ENCODE measurements at places on chromosomes 3 and 15.

GRCh38 chr3:99686955-99687612 lies 48.7 kb downstream of the COL8A1 start:
- DNase-seq: no peak

- peak; percentile 26 for DNase-seq
Observed at GRCh38 chr15:40891810-40892446, 2.3 kb upstream of the VPS18 start.

DNA sequence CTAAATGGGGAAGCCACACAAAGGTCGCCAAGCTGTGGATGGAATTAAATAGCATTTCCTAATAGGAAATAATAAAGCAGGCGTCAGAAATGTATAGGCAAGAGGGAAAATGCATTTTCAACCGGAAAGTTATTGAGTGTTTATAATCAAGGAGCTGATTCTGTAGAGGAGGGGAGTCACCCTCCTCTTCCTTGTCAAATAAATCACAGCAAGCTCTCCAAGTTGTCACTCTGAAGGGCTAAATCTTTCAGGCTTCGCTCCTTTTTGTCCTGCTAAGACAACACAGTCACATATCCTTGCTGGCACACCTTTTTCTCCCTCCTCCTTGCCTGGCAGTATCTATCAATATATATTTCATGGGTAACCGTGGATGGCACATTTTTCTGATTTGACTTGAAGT lies 338.4 kb downstream of the SATB1 start:
- DNase-seq: no peak

GRCh38 chr15:81196576-81197254 lies at the start of gene IL16:
TSS of gene IL16 (plus strand) at chr15:81196879. CDS start at chr15:81225400, 28,521 bp downstream.
- DNase-seq: no peak

DNA sequence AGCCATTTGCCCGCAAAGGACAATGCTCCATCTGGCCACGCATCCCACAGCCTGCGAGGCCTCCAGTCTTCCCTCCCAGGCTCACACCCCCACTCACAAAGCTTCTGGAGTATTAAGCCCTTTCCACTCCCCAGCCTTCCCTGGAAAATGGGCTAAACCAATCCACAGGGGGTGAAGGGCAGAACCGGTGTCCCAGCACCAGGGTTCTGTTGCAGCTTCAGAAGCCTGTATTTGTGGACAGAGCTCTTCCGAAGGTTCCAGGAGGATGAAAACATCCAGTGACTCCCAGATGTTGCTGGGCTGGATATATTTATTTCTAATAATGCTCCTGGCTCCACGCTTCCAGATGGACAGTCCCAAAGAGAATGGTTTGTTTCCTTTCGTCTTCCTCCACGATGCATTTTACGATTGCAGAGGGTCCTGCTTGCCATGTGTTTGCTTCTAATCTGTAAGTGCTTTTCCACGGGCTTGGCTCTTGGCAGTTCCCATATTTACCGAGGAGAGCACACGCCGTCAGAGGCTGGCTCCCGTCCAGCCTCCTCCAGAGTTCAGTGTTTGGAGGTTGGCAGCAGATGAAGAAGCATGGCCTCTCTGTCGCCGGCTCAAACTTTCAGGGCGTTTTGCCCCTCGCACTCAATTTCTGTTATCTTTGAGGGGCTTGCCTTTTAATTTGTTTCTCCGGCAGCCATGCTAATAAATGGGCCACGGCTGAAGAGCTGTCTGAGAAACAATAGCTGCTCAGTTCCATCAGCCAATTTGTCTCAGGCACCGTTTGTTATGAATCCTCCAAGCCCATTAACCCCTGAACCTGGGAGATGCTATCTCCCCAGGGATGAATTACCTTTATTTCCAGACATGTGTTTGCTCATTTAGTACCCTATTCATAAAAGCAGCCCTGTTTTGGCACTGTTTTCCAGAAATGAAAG lies 367.9 kb upstream of the PROK2 start:
- peak; percentile 74 for DNase-seq

GRCh38 chr3:190517687-190518086 lies 3.8 kb downstream of the IL1RAP start:
- no peak for DNase-seq

- no peak for DNase-seq
Observed at GRCh38 chr3:38383156-38383875, 36.7 kb downstream of the XYLB start.

DNA sequence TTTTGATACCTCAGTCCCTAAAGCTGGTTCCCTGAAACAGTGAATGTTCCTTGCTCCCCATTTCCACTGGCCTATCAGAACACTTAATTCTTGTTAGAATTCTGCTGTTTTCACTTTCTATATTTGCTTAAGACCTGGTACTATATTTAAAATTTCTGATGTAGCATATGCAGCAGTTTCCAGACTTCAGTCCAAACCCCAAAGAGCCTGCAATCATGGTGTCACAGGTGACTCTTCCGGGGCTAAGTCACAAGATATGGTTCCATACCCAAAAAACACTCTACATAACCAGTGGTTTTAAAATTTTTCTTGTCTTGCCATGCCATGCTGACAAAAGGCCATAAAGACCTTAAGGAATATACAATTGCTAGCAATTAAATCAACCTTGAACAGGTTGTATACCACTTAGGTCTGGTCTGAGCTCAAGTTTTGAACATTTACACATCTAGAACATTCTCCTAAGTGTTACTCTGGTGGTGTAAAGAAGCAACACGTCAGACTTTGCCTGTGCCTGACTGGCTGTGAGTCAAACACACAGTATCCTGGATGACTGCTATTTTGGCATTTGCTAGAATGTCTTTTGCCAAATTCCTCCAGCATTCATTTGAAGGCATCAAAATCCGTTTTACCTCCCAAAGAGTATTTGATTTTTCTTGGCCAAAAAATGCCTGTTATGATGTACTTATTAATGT lies 160.0 kb downstream of the FRMD5 start:
- no peak for DNase-seq

GRCh38 chr15:61501815-61502389 lies 272.8 kb upstream of the RORA start:
- no peak for DNase-seq

DNA sequence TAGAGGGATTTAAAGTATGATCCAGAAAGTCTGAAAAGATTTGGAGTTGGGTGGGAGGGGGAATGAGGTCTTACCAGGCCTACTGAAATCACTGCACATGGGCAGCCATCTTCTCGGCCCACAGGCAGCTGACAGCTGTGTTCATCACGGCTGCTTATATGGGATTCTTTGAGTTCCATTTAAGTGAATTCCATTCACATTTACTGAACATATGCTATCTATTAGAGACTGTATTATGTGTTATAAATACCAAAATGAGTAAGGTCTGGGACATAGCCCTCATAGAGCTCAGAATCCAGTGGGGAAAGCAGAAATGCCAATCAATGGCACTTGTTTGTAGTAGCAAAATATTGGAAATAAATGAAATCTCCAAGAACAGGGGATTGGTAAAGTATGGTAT lies 91.1 kb downstream of the TRIM42 start:
- DNase-seq: no peak

DNA sequence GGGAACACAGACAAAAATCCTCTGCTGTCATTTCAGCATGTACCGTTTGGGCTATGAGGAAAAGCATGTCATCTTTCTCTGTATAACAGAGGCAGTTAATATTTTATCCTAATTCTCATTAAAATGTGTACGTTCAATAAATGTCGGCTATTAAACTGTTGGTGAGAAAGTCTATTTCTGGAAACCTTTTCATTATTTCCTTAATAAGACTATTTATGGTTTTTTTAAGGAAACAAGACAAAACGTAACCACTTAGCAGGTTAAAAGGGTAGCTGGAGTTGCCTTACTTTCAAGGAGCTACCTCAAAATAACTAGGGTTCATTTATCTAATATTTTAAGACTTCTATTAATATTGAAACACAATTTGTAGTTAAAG lies 1.8 kb upstream of the STT3B start:
- no peak for DNase-seq

DNA sequence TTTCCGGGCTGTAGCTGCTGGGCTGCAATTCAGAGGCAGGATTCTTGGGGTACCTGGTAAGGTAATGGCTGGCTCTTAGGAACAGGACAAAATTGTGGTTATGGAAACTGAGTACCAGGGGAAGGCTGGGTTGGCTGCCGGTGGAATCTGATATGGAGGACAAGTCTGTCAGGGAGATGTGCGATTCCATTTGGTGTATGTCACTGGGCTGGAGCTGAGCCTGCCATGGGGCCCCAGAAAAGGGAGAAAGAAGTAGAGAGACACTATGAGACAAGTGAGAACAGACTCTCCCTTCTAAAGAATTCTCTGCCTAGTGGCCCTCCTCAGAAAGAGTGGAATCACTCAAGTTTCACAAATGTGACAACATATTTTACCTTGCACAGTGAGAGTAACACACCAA lies 368.2 kb upstream of the ROPN1 start:
- no peak for DNase-seq

DNA sequence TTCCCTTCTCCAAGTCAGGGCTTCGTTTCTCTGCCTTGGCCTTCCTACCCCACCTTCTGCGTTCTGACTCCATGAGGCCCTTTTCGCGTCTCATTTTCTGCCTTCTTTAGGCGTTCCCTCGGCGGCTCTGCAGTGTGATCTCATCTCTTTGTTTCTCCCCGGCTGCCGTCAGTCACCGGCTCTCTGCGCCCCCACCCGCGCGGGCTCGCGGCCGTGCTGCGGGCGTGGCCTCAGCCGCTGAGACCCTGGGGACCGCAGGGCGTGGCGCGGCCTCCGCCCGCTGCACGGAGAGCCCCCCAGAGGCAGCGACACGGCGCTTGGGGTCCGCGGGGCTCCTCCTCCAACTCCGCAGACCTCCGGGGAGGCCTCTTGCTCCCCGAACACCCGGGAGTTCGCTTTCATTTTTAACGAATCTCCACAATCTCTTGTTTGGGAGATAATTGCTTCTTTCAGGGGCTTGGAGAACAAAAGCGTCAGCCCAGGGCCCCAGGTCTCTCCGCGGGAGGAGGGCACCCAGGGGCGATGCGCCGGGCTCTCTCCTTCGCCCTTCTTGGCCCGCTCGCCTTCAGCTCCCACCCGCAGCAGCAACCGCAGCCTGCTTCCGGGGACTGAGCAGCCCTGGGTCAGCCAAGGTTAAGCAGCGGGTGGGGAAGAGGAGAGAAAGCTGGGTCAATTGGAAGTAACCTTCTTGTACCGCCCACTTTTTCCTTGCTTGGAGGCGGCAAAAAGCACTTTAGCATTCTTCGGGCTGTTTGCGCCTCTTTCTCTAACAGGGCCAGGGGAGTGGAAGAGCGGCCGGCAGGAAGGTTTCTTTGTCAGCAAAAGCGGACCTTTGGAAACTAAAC lies 35.2 kb downstream of the GAP43 start:
- no peak for DNase-seq

- DNase-seq: no peak
Observed at GRCh38 chr15:60585743-60586708, 107.1 kb upstream of the ICE2 start.

GRCh38 chr15:58471348-58471747 lies 39.6 kb downstream of the LIPC start:
- DNase-seq: no peak

DNA sequence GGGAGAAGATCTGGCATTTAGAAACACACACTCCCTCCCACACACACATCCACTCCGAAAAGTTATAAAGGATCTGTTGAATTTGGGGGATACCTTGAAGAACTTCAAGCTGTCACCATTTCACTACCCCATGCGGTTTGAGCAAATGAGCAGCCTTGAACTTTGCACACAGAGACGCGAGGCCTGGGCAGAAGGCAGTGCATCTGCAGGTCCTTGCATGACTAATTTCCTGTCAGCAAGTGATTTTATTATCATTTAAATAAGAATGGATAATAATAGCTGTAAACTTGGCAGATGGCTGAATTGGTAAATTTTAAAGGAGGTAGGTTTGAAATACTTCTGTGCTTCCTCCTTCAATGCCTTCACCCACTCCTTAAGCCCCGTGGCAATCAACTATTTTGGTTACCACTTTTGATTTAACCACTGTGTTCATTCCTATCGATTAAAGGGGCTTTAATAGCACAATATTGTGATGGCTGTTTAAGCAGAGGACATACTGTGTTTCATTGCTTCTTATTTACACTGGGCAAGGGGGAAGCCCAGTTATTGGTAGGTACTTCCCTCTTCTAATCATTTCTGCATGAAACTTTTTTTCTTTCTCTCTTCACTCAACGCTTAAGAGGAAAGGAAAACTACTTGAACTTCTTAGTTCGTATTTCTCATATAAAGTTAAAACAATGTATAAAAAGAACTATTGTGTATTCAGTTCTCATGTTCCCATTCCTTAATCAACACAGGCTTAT lies 108.1 kb downstream of the ROBO2 start:
- DNase-seq: no peak

DNA sequence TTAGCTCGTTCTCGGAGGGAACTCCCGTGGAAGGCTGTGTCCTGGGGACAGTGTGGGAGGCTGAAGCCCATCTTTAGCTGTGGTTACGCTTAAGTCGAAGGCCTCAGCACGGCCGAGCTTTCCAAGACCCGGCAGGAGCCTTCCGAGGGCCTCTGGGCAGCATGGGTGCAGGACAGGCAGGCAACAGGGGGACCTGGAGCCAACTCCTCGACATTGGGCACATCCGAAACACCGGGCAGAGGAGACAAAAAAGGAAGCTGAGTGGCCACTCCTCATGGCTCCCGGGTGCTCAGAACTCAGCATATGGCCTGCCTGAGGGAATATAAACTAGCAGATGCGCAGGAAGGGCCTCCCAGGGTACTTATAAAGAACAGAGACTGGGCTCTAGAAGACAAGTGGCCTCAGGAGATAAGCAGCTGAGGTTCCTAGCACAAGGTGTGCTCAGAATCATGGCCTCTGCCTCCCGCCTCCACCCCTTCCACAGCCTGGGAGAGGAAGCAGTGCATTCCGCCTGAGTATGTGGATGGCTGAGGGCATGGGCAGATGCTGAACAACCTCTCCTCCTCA lies 34.1 kb downstream of the ABTB1 start:
- no peak for DNase-seq

GRCh38 chr3:14463330-14464140 lies 61.1 kb downstream of the SLC6A6 start:
- no peak for DNase-seq

- no peak for DNase-seq
Observed at GRCh38 chr15:88040516-88040915, 216.0 kb downstream of the NTRK3 start.

DNA sequence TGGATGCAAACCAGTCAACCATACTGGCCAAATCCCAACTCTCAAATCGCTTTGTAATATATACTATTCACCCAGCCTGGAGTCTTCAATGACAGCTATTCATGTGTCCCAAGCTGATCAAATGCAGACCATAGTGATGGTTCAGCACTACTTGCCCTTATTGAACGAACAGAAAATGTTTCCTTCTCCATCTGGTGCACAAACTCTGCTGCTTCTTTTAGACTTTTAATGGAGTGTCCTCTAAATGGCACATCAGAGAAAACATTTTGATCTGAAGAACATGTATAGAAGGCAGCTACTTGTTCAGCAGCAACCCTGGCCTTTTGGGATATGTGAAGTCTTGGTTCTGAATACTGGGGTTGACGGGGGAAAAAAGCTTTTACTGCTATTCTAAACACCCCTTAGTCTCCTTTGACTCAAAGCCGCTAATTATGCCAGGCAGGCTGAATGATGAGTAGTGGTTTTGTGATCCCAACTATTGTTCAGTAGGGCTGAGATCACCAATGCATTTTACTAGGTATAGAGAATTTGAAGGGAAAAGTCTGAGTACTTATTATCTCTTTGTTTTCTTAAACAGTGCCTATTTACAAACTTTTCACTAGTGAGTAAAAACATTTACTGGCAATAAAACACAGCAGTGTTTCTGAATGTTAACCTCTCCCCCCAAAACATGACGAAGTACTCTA lies 781.2 kb downstream of the ROBO1 start:
- DNase-seq: no peak

GRCh38 chr3:194273743-194274310 lies 77.3 kb downstream of the CPN2 start:
- DNase-seq: no peak

GRCh38 chr3:193727089-193727488 lies 134.1 kb downstream of the OPA1 start:
- DNase-seq: no peak
